ENCODE measurements at places on chromosomes 12 and 14.
A peak's percentile ranks its signal among the peaks of the same experiment; 100 is the strongest.

- DNase-seq, result no peak
Measured at GRCh38 chr12:116528065-116528464, 31.1 kb upstream of the MAP1LC3B2 start.

GRCh38 chr14:65906344-65906743 lies 493.8 kb downstream of the FUT8 start:
- no peak for DNase-seq

GRCh38 chr14:95328729-95329503 lies 9.2 kb upstream of the CLMN start:
- no peak for DNase-seq

- no peak for DNase-seq
Measured at GRCh38 chr14:100384819-100385813, 62.0 kb downstream of the SLC25A47 start.

- peak; percentile 80 for DNase-seq
Measured at GRCh38 chr14:95156161-95157047, 925 bp downstream of the DICER1 start.

GRCh38 chr12:7411343-7411742 lies 32.6 kb downstream of the CD163L1 start:
- DNase-seq, result no peak

- no peak for DNase-seq
Measured at GRCh38 chr14:91144425-91145145, 30.7 kb downstream of the DGLUCY start.

GRCh38 chr12:109458771-109459208 lies 18.3 kb downstream of the KCTD10 start:
- peak; percentile 49 for DNase-seq

- DNase-seq, result no peak
Measured at GRCh38 chr14:64756712-64757111, 52.5 kb downstream of the PLEKHG3 start.

GRCh38 chr12:119989731-119990381 lies 820 bp downstream of the BICDL1 start:
- DNase-seq, result peak; percentile 80

DNA sequence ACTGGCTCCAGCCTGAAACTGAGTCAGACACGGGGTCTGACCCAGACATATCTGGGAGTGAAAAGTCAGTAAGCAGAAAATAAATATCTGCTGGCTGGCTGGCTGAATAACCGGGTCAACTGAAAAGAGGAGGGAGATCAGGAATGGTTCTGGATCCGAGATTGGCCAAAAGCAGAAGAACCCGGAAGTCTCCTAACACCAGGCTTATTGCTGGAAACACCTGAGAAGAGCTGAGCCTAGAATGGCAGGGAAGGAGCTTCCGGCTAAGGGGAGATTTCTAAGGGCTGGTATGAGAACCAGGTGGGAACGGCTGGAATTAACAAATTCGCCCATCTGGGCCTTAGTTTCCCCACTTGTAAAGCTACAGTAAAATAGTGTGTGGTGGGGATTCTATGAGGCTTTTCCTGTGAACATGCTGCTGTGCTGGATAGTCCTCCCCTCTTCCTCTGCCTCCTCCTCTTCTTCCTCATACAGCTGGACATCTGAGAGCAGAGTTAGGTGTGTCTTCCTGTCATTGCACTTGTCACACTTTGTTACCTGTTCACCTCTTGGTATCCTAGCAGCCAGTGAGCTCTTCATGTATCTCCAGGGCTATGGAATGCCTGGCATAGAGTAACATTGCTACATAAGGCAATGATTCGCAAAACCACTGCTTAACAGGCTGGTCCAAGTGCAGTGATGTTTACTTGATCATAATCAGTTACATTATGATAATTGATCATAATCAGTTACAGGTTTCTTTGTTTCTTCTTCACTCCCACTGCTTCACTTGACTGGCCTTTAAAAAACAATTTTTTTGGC lies 2.0 kb upstream of the SHMT2 start:
- no peak for DNase-seq

DNA sequence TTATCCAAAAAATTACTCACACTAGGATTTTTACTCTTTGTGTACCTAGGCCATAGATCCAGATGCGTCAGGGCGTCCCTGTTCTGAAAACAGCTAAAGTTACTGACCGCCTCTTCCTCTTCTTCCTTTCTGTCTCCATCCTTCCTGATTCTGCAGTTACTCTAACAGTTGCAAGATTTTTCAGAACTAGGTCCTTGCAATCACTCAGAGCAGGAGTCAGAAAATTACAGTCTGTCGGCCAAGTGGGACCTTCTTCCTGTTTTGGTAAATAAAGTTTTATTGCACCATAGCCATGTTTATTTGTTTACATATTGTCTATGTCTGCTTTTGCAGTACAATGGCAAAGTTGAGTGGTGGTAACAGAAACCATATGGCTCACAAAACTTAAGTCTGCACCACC lies 25.6 kb upstream of the FGF6 start:
- DNase-seq, result no peak

DNA sequence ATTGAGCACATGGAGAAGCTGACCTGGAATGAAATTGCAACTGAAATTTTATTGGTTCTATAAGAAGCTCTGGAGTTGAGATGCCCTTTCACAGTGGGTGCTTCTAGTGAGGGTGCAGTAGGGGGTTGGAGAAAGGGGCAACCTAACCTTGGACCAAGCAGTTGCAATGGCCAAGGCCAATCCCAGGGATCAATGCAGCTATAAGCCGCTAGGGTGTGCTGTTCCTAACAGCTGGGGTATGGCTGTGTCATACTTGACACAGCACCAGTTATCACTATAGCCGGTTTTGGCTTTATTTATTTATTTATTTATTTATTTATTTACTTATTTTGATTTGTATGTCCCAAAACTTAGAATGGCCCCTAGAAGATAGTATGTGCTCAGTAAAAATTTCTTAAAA lies 505.9 kb downstream of the FLRT2 start:
- DNase-seq, result no peak

DNA sequence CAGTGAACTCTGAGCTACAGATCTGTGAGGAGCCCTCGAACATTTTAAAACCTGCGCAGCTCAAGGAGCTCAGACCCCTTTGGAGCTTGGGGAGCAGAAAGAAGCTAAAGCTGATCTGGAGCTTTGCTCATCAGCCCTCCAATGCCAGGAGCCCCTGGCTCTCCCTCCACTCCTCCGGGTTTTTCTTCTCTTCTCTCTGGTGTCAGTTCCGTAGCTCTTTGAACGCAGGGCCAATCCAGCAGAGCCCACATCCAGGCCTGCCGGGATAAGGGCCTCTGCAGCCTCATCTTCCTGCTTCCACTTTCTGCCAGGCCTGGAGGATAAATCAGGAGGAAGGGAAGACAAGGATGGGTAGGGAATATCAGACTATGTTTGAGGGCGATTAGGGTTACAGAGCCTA lies 6.0 kb downstream of the HOXC4 start:
- no peak for DNase-seq

GRCh38 chr14:100691395-100692056 lies 35.2 kb upstream of the DLK1 start:
- DNase-seq, result no peak

DNA sequence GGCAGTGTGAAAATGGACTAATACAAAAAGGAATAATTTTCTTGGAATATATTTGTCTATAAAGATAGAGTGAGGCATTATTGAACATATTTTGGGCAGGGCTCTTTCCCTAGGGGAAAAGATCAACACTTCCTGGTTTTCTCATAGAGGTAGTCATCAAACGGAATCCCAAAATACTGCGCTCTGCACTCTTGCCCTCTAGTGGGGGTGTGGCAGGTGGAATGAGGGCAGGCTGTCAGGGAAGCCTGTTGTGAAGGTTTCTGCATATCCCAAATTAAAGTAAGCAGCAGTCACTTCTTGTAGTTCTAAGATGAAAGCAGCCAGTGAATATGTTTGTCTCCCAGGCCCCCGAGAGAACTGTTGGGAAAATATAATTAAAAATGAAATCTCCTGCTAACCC lies 666.8 kb upstream of the TMEM132C start:
- DNase-seq, result no peak

GRCh38 chr12:21221778-21222177 lies 90.8 kb downstream of the SLCO1B1 start:
- no peak for DNase-seq

- DNase-seq, result no peak
Measured at GRCh38 chr14:61179796-61180398, 101.2 kb downstream of the TMEM30B start.

GRCh38 chr12:28814246-28814645 lies 334.8 kb upstream of the FAR2 start:
- no peak for DNase-seq

- DNase-seq, result no peak
Measured at GRCh38 chr12:104478396-104479122, 21.8 kb downstream of the CHST11 start.

- no peak for DNase-seq
Measured at GRCh38 chr14:73795466-73795865, 56.2 kb upstream of the PTGR2 start.

- DNase-seq, result no peak
Measured at GRCh38 chr12:66971816-66972215, 292.9 kb upstream of the GRIP1 start.

- no peak for DNase-seq
Measured at GRCh38 chr14:78248501-78249090, 78.4 kb downstream of the NRXN3 start.

DNA sequence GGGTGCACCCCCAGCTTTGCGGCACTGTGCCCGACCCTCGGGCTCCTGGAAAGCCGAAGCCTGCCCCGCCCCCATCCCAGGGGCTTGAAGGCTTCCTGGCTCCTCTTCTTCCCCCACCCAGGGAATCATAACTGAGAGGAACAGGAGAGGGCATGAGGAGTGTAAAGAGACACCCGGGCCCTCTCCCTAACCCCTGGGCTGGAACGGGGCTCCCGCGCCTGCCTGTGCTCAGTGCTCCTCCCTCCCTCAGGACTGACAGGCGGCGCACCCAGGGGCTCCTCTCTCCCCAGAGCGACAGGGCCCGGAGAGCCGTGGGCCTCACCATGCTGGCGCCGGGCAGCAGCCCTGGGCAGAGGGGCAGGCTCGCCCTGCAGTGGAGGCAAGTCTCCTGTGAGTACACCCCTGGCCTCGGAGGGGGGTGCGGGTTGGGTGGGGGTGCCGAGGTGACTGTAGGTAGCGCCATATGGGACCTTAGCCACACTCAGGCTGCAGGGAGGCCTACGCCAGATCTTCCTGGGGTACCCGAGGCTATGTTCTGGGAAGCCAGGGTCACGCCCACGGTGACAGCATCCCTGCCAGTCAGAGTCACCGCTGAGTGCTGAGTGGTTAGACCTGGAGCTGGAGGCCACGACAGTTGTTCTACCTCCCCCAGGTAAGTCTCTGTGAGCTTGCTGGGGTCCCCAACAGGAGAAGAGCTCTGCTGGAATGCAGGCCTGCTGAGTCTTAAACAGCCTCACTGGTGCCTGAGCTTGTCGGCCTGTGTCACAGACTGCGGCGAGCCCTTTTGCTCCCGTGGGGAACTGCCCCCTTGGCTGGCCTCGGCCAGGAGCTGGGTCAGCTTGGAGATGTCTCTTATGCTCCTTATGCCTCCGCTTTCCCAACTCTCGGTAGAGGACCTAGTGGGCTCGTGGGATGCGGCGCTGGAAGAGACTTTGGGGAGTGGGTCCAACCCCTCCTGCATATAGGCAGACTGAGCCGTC lies 7.8 kb downstream of the LRTM2 start:
- DNase-seq, result no peak

DNA sequence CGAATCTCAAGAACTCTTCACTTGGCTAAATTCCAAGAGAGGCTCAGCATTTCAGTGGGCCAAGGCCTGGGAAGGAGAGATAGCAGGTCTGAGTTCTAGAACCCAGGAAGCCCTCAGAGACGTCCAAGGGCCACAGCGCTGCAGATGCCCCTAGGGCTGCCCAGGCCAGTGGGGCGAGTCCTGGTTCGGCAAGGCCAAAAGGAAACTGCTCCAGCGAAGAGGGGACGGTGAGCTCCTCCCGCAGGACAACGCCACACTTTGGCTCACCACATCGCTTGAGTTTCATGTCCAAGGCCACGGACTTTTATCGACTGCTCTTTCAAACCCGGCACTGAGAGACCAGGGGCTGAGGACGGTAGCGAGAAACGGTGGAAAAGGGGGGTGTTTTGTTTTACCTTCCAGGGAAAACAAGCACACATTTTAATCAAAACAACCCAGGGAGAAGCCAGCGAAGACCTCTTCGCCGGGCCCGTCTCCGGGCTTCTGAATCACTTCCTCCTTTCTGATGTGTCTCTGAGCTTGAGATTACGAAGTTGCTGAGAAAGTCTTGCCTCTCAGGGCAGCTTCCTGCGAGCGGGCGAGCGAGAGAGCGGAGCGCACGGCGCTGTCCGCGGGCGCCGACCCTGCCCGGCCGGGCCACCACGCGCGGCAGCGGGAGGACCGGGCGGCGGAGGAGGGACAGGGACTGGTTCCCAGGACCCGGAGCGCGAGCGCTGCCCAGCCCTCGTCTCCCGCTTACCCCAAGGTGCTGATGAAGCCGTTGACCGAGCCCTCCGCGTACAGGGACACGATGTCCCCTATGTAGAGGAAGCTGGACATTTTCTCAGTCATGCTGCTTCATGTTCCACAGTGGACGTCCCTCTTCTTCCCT lies 808 bp downstream of the ITPR2 start:
- DNase-seq, result peak; percentile 86

DNA sequence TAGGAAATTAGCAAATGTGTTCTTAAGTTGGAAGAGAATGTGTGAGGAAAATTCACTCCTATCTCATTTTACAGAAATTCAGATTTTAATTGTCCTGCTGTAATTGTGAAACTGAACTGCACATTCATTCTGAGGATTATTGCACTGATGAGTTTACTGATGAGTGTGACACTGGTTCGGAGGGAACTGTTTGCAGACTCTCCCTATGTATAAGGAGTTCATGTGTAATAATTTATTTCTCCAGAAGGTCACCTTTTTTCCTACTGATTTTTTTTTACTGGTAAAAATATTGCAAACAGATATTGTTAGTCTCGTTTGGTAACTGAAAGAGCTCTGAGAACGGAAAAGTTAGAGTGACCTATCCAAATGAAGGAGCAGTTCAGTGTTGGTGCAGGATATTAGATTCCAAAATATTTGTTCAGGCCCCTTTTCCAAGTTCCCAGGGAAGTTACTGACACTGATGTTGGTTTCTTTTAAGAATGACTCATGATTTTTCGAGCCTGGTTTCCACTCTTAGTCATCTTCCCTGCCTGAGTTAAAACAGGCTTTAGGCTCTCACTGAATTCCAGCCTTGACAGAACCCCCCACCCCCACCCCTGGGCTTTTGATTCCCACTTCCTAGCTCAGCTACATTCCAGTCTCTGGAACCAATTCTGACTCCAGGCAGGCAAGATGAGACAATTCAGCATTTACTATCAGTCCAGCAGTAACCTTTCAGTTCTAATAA lies 18.4 kb downstream of the ANO6 start:
- no peak for DNase-seq

DNA sequence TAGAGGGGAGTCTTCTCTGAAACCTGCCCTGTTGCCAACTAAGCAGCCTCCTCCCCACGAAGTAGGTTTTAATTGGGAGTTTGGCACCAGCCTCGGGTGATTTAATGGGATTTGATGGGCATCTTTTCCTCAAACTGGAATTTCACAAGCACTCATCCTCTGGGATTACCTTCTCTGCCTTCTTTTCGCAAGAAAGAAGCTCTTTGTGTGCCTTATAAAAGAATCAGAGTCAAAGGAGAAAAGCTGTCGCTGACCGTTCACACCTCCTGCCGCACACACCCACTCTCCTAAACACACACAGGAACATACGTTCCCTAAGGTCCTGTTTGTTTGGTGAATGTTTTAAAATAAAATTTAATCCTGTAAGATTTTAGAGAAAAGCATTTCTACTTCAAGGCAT lies 84.0 kb downstream of the PRMT8 start:
- no peak for DNase-seq

- no peak for DNase-seq
Measured at GRCh38 chr14:77988970-77989369, 181.2 kb upstream of the NRXN3 start.

- no peak for DNase-seq
Measured at GRCh38 chr14:30015489-30015888, 87.8 kb upstream of the PRKD1 start.

GRCh38 chr12:79535751-79536150 lies 155.0 kb downstream of the PAWR start:
- DNase-seq, result no peak

Data from right kidney (tissue), 9 donors.